ENCODE measurements at places on chromosomes 4 and X.

DNA sequence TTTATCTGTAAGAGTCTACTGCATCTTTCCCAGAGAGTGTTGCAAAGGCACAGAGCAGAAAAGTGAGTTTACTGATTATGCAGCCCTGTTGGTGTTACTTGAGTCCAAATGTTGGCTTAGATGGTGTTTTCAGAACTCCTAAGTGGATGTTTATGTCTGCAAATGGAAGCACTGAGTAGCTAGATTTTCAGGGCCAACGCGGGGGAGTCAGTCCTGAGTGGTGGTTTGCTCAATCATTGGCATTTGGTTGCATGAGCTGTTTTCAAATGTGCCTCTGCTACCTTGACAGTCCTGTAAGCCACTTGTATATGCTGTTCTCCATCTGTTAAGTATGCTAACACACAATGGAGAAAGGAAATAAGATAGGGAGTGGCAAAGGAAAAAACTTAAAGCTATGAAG, 45.4 kb downstream of the MAMLD1 start:
- no peak for DNase-seq

GRCh38 chr4:81164623-81165416, 50.2 kb downstream of the PRKG2 start:
- DNase-seq = no peak

GRCh38 chr4:8403173-8403753, 37.3 kb downstream of the ACOX3 start:
- DNase-seq = peak; percentile 69

DNA sequence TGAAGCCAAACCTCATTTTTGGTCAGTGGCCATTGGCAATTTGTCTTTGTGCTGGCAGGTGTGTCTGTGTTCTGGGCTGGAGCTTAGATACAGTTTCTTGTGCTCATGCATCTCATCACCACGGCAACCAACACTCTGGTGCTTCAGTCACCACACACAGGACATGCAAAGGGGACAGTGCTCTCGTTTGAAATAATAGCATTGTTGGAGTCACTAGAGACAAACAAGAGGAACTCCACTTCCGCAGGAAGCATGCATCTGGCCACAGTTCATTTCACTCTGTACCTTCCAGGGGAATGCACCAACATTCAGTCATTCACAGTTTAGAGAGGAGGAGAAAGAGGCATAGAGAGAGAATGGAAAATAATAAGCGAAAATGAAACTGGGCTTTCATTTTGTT, 267.4 kb downstream of the ANK2 start:
- no peak for DNase-seq

DNA sequence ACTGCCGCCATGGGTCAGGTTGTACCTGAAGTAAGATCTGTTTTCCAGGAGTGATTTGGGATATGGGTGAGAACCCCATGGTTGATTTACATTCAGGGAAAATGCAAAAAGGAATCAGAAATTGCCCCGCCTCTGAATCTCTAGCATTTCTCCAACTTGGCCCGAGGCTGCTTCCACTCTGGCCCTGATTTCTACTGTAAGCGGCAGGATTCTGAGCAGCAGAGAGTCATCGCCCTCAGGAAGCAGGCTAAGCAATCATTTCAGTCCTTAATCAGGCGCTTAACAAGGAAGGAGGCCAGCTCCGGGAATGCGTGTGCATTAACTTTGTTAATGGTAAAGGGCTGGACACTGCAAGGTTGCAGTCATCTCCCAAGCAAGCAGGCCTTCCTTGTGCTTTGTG, 88.5 kb upstream of the DHX15 start:
- no peak for DNase-seq

DNA sequence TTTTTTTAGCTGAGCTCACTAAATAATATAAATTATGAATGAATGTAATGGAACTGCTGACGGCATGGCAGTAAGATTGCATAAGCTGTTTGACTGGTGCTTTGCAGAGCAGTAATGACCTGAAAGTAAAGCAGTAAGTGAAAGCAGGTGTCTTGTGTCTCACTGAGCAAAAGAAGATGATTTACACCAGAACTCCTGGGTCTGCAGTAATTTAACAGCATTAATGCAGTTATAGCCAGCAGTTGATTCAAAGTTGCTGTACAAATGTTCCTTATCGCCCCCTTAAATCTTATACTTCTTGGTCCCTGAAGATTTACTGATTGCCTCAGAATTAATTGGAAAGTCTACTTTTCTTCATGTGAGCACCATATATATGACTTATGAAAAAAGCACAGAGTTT, 187.7 kb downstream of the DCTD start:
- no peak for DNase-seq

All from CD4-positive, alpha-beta T cell treated with Interleukin-17A for 4 hours (primary cell).